ENCODE measurements at places on chromosomes 3 and 15.

DNA sequence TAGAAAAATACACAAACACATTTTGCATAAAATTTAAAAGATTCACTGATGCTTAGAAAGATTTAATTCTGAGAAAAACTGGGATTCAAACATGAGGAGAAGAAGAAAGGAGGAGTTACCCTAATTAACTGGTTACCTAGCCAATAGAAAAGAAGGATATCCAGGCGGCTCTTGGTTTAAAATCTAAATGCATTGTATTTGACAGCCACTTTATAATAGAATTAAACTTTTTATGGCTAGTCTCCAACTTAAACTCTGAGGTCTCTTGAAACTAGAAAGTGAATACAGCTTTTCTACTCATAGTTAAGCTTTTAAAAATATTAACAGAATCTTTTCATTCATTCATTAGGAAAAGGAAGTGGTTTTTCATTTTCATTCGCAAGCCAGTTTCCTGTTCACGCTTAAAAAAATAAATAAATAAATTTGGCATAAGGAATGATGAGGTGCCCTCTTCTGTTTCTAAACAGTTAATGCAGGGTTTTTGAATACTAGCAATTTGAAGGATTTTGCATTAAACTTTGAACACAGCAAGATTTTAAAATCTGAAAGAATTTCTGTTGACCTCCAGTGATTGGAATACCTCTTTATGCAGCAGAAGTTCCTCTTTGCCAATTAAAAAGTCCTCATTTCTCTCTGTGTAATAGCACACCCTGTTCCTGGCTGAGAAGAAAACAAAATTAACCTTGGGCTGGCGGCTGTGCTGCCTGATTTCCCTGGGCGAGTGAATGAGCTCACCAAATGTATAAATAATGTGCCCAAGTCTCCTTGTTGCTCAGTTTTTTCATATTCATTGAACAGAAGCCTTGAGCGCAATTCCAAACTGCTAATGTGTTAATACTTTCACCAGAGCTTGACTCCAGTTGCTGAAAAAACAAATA, 105.1 kb downstream of the ZMAT3 start:
- no peak for DNase-seq

DNA sequence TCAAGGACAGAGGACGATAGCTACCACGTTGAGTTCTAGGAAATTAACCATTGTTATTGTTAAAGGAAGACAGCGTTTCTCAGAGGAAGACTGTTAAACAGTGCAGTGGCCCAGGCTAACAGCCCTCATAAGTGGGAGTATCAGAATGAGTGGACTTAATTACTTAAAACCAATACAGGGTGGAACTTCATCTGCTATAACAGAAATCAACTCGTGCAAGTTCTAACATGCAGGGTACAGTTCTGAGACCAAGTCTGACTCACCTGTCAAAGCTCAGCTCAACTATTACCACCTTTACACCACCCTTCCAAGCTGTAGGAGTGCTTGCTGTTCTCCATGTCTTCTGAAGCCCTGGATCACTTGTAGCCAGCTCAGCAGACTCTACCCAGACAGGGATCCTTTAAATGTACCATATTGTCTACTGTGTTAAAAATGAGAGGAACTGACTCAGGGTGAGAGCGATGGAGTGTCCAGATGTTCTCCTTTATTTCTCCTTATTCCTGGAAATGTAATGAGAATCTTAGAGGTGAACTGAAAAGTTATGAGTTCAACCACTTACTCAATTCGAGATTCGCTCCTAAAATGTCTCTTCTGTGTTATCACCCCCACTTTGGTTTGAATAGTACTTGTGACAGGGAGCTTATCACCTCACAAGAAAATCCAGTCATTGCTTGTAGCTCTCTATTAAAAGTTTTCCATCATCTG, 26.5 kb downstream of the CD86 start:
- no peak for DNase-seq

DNA sequence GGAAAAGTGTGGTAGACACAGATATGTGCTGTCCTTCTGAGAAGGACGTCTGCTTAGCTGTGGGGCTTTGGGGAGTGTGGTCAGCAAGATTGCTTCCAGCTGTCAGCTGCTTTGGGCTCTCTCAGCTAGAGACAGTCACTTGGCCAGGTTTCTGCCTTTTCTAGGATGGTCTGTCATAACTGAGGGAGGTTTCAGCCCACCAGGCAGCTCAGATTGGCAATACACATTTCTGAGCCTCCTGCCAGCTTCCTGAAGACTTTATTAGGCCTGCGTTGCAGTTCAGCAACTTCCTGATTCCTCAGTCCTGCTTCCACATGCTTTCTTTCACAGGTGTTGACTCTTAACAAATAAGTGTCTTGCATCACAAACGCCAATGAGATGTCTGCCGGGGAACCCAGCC, 286.5 kb downstream of the SQOR start:
- DNase-seq, result no peak

DNA sequence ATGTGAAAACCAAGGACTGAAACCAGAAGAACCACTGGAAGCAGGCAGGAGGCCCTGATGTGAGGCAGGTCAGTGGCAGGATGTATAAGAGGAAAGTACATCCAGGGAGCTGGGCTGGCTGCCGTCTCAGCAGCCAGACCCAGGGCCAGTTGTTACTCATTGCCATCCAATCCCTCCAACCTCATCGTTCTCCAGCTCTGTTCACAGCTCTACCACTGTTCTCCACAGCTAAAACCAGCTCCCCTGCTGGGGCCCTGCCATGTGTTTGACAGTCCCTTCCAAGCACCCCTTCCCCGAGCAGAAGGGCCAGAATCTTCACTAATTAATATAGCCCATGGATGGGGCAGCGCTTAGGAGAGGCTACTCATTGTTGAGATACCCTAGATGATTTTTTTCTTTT, 206.6 kb downstream of the MECOM start:
- no peak for DNase-seq

GRCh38 chr3:70182166-70182565, 130.3 kb downstream of the MDFIC2 start:
- DNase-seq, result no peak

DNA sequence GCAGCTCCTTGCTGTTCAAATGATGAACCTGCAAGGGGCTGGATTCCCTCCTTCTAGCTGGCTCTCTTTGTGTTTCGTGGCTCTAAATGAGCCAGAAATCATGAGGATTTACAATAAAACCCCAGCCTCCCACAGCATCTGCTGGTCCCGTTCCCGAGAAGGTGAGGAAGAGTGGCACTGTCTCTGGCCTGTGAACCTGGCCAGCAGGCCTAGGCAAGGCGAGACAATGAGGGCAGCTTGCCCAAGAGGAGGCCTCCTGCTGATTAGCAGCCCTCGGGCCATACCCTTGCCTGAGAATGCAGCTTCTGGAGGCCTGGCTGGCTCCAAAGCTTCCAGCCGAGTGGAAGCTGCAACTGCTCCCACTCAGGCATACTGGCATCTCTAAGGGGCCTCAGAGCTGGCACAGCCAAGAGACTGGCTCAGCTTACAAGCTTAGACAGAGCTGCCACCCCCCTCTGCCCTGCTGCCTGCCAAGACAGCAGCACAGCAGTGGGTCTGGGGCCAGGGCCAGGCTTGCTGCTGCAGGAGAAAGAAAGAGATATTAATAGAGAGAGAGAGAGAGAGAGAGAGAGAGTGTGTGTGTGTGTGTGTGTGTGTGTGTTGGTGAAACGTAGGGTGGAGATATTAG, 76.5 kb downstream of the HMG20A start:
- no peak for DNase-seq

- DNase-seq, result no peak
Measured at GRCh38 chr3:161989012-161989411, 492.4 kb downstream of the OTOL1 start.

DNA sequence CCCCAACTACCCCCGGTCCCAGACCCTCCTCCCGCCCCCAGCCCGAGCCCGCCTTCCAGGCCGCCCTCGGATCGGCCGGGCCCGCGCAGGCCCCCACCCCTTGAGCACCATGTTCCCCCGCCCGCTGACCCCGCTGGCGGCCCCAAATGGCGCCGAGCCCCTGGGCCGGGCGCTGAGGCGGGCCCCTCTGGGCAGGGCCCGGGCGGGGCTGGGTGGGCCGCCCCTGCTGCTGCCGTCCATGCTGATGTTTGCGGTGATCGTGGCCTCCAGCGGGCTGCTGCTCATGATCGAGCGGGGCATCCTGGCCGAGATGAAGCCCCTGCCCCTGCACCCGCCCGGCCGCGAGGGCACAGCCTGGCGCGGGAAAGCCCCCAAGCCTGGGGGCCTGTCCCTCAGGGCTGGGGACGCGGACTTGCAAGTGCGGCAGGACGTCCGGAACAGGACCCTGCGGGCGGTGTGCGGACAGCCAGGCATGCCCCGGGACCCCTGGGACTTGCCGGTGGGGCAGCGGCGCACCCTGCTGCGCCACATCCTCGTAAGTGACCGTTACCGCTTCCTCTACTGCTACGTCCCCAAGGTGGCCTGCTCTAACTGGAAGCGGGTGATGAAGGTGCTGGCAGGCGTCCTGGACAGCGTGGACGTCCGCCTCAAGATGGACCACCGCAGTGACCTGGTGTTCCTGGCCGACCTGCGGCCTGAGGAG, 472 bp downstream of the CHST14 start:
- no peak for DNase-seq

DNA sequence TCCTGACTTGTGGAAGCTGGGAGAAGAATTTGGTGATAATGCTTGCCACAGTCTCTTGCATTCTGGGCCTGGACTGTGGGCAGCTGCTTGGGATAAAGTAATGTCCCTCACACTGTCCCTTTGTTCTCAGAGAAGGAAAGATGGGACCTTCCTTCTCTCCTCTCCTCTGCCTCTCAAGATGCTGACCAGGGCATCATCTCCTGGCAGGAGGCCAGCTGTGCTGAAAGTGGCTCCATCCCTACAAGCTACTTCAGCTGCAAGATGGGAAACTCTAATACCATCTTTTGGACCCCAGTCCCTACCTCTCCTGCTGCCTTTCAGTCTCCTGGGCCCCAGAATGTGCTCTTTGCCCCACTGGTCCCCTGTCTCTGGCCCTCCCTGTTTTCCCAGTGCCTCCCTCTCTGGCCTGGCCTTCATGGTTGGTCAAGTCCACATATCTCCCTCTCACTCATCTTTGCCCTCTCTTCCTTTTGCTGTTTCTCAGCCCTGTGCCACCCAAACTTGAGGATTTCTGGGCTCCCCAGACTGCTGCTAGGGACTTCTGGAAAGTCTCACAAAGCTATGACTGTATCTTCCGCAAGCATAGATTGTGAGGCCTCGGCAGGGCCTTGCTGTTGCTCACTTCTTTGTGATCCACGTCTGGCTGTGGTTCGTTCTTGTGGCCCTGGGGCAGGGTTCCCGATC, 7.1 kb upstream of the SLC6A20 start:
- no peak for DNase-seq

DNA sequence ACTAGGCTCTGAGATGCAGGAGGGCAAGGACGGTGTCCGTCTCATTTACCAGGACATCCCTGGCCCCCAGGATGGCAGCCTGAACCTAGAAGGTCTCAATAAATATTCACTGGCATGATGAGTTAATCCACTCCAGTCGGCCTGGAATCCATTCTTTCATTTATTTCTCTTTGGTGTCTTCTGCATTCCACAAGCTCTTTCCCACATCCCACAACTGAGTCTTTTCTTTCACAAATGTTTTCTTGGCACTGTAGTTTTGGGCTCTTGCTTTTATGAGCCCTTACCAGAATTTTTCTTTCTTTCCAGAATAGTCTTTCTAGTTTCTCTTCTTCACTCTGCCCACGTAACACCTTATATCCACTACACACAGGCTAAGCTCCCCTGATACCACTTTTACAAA, 778.0 kb downstream of the AGBL1 start:
- DNase-seq, result no peak

DNA sequence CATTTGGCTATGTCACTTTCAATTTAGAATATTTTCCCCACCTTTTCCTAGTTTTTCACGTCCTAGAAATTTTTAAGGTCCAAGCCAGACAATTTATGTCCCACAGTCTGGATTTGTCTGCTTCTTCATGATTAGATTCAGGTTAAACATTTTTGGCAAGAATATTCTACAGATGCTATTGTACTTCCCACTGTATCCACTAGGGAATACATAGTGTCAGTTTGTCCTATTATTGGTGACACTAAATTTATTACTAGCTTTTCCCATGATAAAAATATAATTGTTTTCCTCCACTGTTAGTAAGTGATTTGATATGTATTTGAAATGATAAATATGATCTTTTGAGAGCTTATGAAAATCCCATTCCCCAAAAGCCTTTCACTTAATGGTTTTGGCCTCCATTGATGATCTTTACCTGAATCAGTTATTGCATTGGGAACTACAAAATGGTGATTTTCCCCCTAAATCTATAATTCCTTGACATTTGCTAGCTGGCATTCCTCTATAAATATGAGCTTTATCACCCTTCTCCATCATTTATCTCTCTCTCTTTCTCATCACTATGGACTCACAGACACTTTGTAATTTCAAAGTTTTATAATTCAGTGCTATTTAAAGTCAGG, 8.3 kb downstream of the ARL14 start:
- no peak for DNase-seq

GRCh38 chr15:65819563-65819960, 27.5 kb upstream of the DENND4A start:
- DNase-seq, result no peak

DNA sequence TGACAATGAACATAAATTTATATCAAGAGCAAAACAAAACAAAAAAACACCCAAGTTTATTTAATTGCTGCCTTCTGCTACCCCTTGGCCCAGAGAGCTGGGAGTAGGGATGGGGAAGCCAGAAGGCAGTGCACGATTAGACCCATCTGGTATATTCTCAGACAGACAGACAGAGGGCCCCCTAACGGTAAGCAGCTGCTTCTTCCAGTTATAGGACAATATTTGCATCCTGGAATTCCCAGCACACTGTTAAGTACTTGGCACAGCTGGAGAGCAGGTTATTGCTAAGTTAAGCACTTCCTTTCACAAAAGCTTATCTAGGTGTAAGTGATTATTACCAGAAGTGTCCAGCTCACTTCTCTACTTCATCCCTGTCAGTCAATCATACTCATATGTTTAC, 39.3 kb downstream of the C2CD4B start:
- no peak for DNase-seq

DNA sequence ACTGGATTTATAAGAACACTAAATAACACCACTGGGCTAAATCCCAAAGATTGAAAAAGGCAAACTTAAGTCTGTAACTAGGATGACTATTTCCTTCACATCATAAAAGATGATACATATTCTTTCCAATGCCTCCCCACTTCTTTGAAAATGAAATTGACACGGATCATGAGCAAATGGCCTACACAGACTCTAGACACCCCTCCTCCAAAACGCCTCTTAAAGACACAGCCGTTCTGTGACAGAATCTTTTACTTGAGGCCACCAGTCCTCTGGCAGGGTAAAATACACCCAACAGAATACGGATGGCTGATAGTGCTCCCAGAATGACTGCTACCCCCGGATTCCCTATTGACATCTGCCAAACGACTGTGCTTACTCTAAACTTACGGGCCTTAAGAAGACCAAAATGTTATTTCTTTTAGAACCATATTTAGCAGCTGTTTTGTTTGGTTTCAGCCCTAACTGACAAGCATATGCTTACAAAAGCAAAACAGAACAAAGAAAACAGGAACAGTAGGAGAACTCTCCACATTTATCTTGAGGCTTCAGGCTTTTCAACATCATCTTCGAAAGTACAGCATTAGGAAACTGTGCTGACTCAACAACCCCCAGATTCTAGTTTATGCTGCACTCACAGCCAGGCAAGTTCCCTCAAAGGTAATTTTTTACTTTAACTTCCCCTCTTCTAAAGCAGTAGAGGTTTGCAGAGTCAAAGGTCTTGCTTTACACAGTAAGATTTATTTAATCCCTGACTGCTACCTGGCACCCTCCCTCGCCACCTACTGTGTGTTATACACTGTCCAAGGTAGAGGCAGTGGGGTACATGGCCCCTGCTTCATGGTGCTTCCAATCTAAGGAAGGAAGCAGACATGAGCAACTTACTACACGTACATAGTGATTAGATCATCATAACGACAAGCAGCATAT, 84.3 kb downstream of the TNIK start:
- DNase-seq, result no peak

- DNase-seq, result no peak
Measured at GRCh38 chr3:168933614-168934013, 729.9 kb downstream of the MECOM start.

Data from lower leg skin (tissue), 4 donors.